ENCODE measurements at places on chromosomes 11 and 22.

DNA sequence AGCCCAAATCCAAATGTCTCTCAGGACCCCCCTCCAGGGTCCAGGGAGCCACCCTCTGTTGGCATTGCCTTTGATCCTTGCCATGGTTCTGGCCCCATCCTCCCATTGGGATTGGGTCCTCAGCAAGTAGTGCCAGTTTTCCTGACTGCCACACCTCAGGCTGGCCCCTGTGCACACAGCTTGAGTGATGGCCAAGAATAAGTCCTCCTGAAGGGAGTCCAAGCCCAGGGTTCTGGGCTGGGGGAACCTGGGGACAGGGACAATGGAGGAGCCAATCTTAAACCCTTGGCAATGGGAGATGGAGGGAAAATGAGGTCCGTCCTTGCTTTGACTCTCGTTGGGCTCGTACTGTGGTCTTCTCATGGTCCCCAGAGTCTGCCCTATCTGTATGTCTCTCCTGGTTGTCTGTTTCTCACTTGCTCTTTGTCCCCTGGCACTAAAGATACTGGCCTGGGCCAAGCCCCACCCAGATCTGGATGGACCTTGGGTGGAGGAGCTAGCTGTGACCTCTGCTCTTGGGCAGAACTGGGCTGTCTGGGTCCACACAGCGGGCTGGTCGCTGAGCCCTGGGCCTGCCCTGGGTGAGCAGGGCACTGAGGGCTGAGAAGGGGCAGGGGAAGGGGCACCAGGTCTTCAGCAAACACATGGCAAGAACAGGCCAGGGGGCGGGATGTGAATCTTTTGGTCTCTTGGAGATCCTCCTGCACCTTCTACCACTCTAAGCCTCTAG is 2.9 kb downstream of the SOX10 start:
- no peak for DNase-seq

- no peak for DNase-seq
Observed at GRCh38 chr11:34683396-34683795, 62.5 kb downstream of the EHF start.

- no peak for DNase-seq
Observed at GRCh38 chr22:33894036-33894435, 26.2 kb downstream of the LARGE1 start.

GRCh38 chr11:44277196-44278090 is 32.5 kb downstream of the ALX4 start:
- no peak for DNase-seq

DNA sequence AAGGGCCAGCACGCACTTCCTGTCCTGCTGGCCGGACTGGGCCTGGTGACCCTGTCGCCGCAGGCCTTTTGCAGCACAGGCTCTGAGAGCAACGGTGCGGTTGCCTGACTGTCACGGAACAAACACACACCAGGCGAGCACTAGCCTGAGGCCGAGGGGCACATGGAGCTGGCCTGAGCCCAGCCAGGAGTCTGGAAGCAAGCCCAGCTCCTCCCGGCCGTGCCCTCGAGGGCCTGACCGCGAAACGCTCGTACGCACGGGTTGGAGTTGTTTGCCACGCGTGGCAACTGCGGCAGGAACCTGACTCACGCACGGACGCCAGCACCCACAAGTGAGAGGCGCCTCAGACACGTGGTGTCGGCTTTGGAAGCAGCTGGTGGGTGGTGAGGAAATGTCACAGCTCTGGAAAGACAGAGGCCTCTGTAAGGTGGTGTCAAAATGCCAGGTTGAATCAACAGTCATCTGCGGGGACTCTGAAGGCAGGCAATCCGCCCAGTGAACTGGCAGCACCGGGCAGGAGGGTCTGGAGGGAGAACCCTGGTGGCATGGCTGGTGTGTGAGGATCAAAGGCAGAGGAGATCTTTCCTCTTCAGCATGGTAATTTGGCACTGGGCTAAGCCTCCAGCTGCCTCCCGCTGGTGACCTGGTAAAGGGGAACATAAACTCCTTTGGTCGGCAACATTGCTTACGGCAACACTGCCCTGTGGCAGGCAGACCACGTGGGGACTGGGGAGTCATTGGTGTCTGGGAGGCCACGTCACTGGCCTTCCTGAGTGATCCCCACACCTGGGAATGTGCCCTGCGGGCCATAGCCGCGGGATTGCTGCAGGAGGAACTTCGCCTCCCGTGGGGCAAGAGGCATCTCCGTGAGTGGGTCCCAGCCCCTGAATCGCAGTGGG is 15.3 kb upstream of the IL17REL start:
- no peak for DNase-seq

DNA sequence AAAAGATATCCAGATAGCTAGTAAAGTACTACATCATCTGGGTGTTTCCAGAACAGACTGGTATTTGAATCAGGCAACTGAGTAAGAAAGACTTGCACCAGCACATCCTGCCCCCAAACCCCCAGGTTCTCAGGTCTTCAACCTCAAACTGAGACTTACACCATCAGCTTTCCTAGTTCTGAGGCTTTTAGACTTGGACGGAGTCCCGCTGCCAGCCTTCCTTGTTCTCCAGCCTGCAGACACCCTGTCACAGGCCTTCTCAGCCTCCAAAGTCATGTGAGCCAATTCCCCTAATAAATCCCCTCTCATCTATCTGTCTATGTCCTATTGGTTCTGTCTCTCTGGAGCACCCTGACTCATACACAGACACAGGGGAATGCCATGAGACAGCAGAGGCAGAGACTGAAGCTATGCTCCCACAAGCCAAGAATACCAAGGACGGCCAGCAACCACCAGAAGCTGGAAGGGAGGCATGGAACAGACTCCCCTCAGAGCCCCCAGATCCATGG is 10.9 kb downstream of the SMCO4 start:
- DNase-seq = no peak

- no peak for DNase-seq
Observed at GRCh38 chr11:72480347-72480746, 46.0 kb upstream of the CLPB start.

GRCh38 chr11:118287006-118287405 is 17.5 kb upstream of the CD3E start:
- no peak for DNase-seq

DNA sequence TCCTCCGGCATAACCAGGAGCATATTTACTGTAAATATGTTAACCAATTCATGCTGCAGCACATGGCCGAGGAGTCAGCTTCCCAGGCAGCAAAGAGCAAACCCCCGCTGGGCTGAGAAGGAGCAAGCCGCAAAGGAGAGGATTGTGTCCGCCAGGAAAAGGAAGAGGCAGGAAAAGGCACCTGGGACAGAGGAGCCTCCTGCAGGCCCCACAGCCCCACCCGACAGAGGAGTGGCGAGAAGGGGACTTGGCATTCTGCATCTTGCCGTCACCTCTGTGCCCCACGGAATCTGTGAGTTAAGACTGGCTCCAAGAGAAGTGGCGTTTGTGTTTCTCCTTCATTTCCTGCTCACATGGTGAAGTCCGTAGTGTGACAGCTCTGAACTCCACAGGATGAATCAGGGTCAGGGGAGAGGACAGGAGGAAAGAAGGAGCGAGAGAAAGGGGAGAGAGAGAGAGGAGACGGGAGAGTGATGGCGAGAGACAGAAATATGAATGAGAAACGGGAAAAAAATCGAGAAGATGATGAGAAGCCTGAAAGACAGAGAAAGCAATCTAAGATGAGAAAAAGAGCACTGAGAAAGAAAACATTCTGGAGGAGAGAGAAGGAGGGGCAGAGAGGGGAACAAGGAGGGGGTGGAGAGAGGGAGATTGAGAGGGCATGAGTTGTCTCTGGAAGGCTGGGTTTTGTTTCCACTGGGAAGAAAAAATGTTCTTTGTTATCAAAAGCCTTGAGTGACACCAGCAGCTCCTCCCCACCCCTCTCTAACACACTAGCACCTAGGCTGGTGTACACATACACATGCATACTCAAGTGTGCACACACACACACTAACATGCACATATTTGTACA is 489.6 kb downstream of the MN1 start:
- no peak for DNase-seq

- DNase-seq = no peak
Observed at GRCh38 chr22:46946383-46946962, 184.0 kb downstream of the TBC1D22A start.

- no peak for DNase-seq
Observed at GRCh38 chr11:58912124-58912523, 27.2 kb upstream of the GLYATL1 start.

DNA sequence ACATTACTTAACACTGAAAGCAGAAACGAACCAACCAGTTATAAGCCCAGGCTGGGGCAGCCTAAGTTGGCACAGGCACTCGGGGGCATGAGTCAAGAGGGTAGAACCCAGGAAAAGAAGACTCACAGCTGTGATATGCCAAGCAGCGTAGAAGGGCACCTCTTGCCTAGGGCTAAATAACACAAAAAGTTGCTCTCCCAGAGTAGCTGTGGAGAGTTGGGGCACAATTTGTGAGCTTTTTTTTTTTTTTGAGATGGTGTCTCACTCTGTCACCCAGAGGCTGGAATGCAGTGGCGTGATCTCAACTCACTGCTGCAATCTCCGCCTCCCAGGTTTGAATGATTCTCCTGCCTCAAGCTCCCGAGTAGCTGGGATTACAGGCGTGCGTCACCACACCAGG is 8.8 kb downstream of the CLMP start:
- DNase-seq = no peak

- DNase-seq = no peak
Observed at GRCh38 chr11:106520146-106520912, 442.9 kb downstream of the AASDHPPT start.

GRCh38 chr22:47994601-47995263 is 1232.3 kb downstream of the TBC1D22A start:
- no peak for DNase-seq

DNA sequence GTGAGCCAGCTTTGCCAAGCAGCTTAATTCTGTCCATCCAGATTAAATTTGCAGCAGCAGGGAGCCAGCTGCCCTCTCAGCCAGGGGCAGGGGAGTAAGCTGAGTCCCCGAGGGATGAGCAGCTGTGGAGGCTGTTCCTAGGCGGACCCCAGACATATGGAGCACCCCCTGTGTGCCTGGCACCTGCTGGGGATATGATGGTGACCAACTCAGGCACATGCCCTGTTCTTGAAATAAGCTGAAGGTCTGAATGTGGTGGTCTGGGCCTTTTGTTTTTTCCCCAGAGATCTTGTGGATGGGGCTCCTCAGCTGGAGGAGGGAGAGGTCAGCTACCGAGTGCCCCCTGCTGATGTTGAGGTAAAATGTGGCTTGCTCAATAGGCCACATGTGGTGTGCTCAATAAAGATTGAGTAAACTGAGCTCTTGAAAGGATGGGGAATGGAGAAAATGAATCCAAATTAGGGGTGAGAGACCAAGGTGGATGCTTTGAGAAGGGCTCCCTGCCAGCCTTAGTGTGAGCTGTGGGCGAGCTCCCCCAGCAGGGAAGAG is 103.3 kb upstream of the NNMT start:
- no peak for DNase-seq

- no peak for DNase-seq
Observed at GRCh38 chr11:34232807-34233206, 125.0 kb downstream of the ABTB2 start.

GRCh38 chr22:26985206-26985605 is 327.8 kb downstream of the MIAT start:
- DNase-seq = no peak

- DNase-seq = no peak
Observed at GRCh38 chr11:93952082-93952780, 68.9 kb upstream of the HEPHL1 start.

DNA sequence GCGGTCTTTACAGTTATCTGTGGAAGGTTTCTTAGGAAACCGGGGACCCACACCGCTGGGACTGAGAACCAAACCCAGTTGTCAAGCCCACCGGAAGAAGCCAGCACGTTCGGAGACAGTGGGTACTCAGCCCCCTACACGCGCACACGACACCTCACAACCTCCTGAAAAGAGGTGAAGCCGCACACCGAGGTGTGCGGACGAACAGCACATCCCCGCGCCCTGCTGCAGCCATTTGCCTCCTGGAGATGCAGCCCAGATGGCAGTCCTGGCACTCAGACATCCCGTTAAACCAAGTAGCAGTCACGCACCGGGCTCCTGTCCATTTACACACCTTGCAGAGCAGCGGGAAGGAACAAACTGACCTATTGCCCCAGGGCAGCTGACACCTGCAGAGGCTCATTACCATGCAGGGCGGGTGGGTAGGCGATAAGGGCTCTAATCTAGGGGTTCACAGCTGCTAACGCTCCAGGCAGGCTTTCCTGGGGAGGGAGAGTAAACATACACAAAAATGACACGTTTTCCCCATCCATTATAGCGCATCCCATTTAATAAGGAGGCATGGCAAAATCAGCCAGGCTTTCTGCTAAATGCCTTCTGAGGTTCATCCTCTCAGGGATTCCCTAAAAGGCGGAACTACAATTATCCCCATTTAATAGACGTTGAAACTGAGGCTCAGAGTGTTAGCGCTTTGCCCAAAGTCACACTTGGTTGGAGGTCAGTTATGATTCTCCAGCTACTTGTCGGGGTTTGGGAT is 864 bp upstream of the EHBP1L1 start:
- DNase-seq = no peak

DNA sequence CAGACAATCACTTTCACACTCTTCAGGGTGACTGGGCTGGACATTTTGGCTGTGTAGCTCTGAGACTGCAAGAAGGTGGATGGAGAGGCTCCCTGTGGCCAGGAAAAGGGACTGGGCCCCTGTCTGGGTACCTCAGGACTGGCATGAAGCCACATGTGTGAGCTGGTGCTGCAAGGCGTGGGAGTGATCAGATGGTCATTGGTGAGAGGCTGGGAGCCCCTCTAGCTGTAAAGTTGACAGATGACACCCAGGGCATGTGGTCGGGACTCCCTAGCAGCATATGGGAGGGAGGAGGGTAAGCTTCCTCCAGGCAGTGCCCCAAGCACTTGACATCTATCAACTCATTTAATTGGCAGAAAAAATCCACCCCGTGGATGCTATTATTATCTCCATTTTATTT is 18.9 kb upstream of the CABP2 start:
- no peak for DNase-seq

DNA sequence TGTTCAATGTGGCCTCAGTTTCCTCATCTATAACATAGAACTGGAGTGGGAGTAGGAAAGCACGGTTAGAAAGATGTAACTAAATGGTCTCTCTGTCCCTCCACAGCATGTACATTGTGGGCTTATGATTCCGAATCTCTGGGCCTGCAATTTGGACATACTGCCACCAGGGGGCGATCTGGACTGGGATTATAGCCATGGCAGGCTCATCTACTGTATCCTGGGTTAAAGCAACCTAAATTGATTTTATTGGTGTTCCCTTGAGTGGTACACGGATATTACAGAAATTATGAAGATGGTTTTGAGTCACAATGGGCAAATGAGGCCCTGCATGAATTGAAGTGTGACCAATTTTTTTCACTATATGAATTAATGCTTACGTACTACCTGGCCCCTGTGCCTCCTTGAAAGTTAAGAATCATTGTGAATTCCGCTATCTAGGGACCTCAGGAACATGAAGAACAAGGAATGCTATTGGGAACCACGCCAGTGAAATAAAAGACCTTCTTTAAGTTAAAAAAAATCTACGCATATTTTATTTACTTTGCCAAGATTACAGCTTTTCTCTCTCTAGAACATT is 32.9 kb downstream of the TST start:
- DNase-seq = no peak

- DNase-seq = no peak
Observed at GRCh38 chr22:23072077-23072910, 2.0 kb downstream of the GNAZ start.

GRCh38 chr11:125941267-125941618 is 4.6 kb upstream of the VSIG10L2 start:
- DNase-seq = no peak

- DNase-seq = no peak
Observed at GRCh38 chr11:121451178-121451985, 732 bp upstream of the SORL1 start.

GRCh38 chr22:47166446-47167016 is 404.1 kb downstream of the TBC1D22A start:
- DNase-seq = no peak

All from stimulated activated CD8-positive, alpha-beta memory T cell treated with anti-CD3 and anti-CD28 coated beads, Interleukin-7, amount 100 ng/mL, for 1 hour (primary cell).